NCI-H1092 treated with DMSO at 0.1 percent for 48 hours (cell line): ENCODE measurements at places on chromosomes 6 and 20.

DNA sequence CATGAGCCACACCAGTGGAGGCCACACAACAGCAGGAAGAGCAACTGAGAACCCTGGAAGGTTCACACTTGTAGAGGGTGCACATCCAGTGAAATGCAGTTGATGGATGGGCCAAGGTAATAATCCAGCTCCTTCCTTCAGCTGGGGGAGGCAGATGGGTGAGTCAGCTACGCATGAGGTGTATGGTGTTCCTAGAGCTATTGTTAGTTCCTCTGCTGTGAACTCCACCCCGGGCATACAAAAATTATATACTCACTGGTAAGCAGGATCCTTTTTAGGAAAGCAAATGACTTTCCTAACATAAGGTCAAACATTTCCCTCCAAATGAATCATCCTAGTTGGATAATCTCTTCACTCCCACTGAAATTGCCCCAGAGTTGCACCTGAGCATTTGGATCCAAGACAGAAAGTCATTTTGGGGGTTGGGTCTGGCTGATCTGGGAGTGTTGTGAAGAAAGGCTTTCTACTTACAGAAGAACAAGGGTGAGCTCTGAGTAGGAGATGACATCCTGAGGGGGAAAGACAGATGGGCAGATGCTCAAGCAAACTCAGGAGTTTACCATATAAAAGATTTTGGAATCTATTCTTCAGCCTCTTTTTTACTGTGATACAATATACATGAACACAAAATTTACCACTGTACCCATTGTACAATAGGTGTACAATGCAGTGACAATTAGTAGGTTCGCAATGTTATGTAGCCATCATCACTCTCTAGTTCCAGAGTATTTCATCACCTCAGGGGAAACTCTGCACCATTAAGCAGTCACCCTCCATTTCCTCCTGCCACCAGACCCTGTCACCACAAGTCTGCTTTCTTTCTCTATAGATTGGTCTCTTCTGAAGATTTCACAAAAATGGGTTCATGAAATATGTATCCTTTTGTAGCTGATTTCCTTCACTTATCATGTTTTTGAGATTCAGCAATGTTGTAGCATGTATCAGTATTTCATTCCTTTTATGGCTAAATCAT, 11.1 kb downstream of the HLA-F start:
- no peak for DNase-seq

- no peak for DNase-seq
Measured at GRCh38 chr20:42836339-42836738, 353.4 kb downstream of the PTPRT start.

DNA sequence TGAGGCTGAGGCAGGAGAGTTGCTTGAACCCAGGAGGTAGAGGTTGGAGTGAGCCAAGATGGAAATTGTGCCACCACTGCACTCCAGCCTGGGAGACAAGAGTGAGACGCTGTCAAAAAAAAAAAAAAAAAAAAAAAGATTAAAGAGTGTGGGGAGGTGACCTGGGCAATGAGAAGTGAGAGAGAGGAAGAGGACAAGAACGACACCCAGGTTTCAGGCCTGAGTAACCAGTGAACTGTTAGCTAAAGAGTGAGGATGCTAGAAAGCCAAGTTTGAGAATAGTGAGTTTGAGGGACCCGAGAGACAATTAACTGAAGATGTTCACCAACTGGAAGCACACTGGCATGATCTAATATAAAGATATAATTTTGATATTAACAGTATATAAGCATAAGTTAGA, 85.4 kb upstream of the TNFAIP3 start:
- DNase-seq, result no peak

- no peak for DNase-seq
Measured at GRCh38 chr20:3933218-3933617, 44.0 kb downstream of the PANK2 start.

- DNase-seq, result no peak
Measured at GRCh38 chr20:48864738-48865318, 37.0 kb upstream of the PREX1 start.

GRCh38 chr6:48630511-48630910, 519.5 kb upstream of the PTCHD4 start:
- no peak for DNase-seq

- DNase-seq, result no peak
Measured at GRCh38 chr20:58327211-58327610, 17.7 kb downstream of the RAB22A start.

DNA sequence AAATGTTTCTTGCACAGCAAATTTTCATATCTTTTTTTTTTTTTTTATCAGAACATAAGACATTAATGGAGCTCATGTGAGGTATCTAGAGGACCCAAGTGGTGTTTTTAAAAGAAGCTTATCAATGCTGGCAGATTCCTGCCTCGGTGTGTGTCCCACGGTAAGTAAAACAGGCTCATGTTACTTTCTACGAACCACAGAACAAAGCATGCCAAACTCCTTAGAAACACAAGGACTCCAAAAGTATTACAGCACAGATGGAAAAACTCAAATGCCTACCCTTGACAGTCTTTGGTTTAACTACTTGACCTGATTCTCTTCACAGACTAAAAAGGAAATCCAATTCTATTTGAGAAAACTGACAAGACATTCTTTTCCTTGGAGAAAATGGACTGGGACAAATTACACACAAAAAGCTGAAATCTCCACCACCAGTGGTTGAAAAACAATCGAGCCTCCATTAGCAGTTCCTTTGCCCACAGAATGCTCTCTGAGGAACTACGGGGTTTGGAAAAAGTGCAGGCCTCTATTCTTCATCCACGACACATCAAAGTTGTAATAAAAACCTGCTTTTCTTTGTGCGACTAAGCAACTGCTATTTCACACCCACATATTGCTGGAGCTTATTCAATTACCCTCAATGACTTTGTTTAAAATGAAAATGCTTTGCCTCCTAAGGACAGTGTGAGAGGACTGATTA, 5.4 kb downstream of the METTL24 start:
- no peak for DNase-seq

DNA sequence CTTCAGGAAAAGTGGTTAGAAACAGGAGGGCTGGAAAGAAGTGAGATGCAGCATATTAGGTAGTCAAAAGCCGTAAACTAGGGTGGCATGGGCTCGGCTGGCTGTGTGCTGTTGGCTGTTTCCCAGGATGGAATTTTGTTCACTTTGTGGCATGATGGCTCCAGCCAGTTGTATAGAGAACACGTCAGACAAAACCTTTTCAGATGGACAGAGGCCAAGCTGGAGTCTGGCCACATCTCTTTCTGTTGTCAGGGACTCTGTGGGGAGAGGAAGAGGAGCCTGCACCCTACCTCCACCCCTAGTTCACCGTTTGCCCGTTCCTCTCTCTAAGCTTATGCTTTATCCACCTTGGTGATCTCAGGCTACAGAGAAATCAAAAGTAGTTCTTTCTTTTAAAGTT, 22.0 kb downstream of the C6orf89 start:
- peak; percentile 88 for DNase-seq

DNA sequence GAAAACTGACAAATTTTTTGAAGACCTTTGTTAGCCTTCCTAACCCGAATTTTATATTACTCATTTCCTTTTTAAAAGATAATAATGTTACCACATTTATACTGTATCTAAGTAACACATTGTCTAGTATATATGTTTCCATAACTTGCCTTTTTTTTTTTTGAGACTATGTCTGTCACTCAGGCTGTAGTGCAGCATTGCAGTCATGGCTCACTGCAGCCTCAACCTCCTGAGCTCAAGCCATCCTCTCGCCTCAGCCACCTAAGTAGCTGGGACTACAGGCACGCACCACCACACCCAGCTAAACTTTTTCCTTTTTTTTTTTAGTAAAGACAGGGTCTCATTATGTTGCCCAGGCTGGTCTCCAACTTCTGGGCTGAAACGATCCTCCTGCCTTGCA, 18.6 kb downstream of the ZNFX1 start:
- no peak for DNase-seq

- DNase-seq, result no peak
Measured at GRCh38 chr6:5141046-5141445, 55.9 kb downstream of the PPP1R3G start.

DNA sequence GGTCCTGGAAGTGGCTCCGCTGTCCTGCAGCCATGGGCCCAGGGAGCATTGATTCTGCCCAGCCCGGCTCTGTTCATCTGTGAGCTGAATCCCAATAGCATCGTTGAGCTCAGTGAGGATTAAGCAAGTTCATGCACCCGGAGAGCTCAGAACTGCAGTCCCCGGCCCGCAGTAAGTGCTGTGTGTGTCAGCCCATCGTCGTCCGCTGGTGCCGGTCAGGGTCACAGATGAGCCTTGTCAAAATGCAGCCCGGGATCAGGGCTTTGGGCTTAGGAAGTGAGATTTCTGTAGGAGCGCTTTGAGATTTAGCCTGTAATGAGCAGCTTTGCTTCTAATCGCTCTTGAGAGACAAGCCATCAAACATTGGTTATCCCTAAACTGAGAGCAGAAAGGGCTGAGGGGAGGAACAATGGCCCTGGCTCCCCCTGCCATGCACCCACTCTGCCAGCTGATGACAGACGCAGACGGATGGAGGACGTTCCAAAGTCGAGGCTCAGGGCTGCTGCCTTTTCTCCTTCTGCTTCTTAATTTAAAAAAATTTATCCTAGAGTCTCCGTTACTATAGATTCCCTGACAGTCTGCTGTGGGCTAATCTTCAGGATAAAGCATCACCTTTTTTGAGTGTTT, 25.6 kb upstream of the SULF2 start:
- no peak for DNase-seq

DNA sequence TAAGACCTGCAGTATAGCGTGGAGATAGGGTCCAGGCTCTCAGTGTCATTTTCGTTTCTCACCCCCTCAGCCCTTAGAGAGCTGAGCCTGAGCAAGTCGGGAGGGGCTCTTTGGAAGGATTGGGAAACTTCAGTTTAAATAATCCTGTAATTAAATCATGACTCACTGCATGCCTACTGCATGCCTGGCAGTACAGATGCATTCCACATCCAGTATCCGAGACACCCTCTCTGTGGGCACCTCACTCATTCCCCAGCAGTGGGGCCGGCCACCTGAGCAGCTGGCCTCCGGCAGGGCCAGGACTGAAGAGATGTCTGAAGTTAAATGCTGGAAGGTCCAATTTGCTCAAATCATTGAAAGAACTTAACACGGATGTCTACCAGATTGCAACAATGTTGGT, 316.6 kb downstream of the THBS2 start:
- no peak for DNase-seq

- DNase-seq, result no peak
Measured at GRCh38 chr20:19260412-19261090, 48.1 kb downstream of the SLC24A3 start.

- peak; percentile 73 for DNase-seq
Measured at GRCh38 chr20:35617397-35618262, 2.0 kb downstream of the SPAG4 start.

GRCh38 chr6:20467437-20467836, 65.8 kb downstream of the E2F3 start:
- DNase-seq, result no peak

DNA sequence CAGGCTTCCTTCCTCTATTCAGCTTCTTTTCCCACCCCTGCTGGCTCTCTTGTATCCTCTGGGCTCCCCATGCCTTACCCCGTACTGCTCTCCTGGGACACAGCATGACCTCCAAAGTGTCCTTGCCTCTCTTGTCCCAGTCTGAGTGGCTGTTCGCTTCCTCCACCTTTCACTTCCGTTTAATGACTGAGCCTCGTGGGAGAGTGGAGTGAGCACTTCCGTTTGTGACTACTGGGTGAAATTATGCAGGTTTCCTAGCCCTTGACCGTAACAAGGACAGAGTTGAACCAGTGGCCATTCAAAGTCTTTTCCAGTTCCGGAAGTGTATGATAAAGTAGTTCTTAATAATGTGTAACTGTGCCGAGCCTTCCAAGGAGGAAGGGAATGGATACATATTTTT, 109.2 kb downstream of the ARID1B start:
- DNase-seq, result no peak

- no peak for DNase-seq
Measured at GRCh38 chr6:467671-468082, 76.1 kb downstream of the IRF4 start.

- DNase-seq, result peak; percentile 2
Measured at GRCh38 chr6:33126101-33126714, 50.4 kb downstream of the HLA-DPB1 start.

- no peak for DNase-seq
Measured at GRCh38 chr6:108363889-108364313, 69.0 kb downstream of the AFG1L start.

- DNase-seq, result peak; percentile 60
Measured at GRCh38 chr6:127737009-127737486, 160.1 kb downstream of the C6orf58 start.

- no peak for DNase-seq
Measured at GRCh38 chr20:38969708-38970107, 7.6 kb downstream of the DHX35 start.

DNA sequence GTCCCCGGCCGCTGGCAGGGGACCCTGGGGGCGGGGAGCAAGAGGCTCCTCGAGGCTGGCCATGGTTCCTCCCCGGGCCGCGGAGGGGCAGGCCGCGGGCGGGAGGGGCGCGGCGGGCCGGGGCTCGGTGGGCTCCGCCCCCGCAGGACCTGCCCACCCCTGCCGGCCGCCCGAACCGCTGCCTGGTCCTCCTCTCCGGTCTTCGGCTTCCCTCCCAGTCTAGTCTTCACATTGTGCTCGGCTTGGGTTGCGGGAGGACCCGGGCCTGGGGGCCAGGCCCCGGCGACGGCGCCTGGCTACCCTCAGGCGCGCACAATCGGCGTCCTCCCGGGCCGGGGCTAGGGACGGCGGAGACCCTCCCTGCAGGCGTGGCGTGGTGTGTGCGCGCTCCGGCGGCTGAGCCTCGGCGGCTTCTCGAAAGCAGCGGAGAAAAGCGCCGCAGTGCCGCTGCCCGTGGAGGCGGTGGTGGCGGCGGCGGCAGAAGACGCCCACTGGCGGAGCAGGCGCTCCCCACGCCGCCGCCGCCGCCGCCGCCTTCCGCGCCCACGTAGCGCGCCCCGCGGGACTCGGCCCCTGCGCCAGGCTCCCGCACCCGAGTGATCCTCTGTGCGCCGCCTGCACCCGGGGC, at the start of gene PDE10A:
PDE10A (minus strand) TSS at position 493 of the 628 bp plus-strand sequence; CDS start at position 63, 430 bp downstream.
- peak; percentile 68 for DNase-seq

- DNase-seq, result peak; percentile 7
Measured at GRCh38 chr6:134584847-134585516, 267.1 kb upstream of the SGK1 start.

GRCh38 chr6:7468382-7469081, 72.9 kb upstream of the DSP start:
- no peak for DNase-seq

- DNase-seq, result no peak
Measured at GRCh38 chr6:16712255-16712930, 48.9 kb downstream of the ATXN1 start.

DNA sequence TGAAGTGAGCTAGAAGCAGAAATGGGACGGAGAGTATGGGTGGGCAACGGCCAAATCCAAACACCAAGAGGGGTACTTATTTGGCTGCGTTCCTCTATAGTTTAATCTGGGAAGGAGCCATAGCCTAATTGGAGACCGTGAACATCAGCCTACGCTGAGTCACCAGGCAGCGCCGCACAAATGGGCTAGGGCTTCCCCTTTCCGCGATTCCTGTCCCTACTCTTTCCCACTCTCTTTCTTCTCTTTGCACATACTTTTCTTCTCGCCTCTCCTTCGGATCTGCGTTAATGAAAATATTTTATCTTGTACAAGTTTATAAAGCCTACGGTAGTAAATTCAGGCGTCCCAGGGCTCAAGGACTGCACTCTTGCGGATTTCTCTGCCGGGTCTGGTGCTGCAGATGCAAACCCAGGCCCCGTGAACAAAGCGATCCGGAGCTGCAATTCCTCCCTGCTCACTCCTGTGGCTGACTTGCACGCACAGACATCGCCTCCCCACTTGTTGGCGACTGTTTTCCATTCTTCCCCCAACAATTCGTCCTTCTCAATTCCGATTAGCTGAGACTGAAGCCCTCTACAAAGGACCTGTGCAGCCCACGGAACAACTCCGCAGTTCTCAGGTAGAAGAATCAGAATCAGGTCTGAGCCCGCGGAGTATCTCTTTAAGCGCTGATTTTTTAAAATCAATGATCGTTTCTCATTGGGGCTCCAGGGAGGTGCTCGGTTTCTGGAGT, 4.2 kb upstream of the TBX18 start:
- no peak for DNase-seq
